Renal pelvis (tissue), 12 donors: ENCODE measurements at places on chromosomes 5 and 9. TPM values are rescaled to one million over a fixed set of nuclear protein-coding genes. Genes with fewer than 3 reads are reported as not detected.

- no peak for DNase-seq
These were observed 39.9 kb downstream of the PAX5 start for GRCh38 chr9:36993933-36994764.

Gene PAX5
- 0.05 TPM for polyA plus RNA-seq

Gene RNF130
- 70.9 TPM for polyA plus RNA-seq

DNA sequence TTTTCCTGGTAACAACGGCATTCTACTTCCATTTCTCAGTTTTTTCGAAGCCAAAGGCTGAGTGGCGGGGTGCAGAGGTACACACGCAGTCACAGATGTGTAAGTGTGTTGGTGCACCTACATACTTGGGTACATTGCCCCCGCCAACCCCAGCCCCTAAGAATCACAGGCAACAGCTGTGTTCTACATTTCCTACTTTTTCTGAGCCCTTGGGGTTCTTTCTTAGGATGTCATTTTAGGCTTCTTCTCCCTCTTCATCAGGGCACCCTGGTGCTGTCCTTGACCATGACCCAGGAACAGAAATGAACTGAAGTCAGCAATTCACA is 104.8 kb downstream of the PAX5 start:
- DNase-seq = no peak

Gene ASTN2
- polyA plus RNA-seq = 15.9 TPM

Gene CMYA5
- polyA plus RNA-seq = 17.7 TPM

- no peak for DNase-seq
These were observed 267.3 kb downstream of the MLLT3 start for GRCh38 chr9:20355022-20355421.

GRCh38 chr5:104612005-104612404 is 1049.4 kb upstream of the NUDT12 start:
- no peak for DNase-seq

DNA sequence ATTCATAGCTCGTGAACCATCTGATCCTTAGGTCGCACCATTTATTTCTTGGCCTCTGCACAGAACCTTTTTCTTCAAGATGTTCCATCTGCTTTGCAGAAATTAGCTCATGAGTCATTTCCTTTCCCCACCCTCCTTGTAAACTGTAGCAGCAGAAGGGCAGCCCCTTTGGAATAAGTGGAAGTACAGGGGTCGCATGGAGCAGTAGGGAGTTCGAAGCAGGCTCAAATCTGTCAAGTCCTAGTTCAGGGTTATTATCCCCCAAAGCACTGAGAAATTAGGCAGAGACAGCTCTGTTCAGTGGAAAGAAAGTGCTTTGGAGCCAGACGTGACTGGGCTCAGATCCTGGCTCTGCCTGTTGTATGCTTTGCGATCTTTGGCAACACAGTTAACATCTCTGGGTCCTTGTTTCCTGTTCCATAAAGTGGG is 84.2 kb downstream of the SGCD start:
- DNase-seq = no peak

Gene ADAMTS6
- polyA plus RNA-seq = 1.5 TPM
